ENCODE measurements at places on chromosomes 5 and 9.
A peak's percentile ranks its signal among the peaks of the same experiment; 100 is the strongest.

GRCh38 chr9:79674052-79674777 is 102.5 kb downstream of the TLE4 start:
- DNase-seq = no peak

- DNase-seq = no peak
Observed at GRCh38 chr9:111621895-111622480, 9.1 kb upstream of the DNAJC25 start.

DNA sequence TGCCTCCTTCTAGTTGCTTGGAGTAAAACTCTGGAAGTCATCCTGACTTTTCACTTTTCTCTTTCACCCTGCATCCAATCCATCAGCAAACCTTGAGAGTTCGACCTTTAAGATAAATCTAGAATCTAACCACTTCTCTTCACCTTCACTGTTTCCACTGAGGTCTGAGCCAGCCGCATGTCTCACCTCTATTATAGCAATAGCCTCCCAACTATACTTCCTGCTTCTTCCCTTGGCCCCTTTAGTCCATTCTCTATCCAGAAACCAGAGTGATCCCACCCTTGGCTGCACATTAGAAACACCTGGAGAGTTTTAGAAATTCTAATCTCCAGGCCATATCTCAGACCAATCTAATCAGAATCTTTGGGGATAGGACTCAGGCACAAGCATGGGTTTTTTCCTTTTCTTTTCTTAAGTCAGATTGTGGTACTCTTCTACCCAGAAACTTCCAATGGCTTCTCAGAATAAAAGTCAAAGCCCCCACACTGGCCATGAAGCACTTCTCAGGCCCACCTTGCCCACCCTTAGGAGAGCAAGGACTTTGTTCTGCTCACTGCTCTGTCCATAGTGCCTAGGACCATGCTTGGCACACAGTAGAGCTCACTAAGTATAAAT is 33.1 kb downstream of the MFAP3 start:
- DNase-seq = no peak

DNA sequence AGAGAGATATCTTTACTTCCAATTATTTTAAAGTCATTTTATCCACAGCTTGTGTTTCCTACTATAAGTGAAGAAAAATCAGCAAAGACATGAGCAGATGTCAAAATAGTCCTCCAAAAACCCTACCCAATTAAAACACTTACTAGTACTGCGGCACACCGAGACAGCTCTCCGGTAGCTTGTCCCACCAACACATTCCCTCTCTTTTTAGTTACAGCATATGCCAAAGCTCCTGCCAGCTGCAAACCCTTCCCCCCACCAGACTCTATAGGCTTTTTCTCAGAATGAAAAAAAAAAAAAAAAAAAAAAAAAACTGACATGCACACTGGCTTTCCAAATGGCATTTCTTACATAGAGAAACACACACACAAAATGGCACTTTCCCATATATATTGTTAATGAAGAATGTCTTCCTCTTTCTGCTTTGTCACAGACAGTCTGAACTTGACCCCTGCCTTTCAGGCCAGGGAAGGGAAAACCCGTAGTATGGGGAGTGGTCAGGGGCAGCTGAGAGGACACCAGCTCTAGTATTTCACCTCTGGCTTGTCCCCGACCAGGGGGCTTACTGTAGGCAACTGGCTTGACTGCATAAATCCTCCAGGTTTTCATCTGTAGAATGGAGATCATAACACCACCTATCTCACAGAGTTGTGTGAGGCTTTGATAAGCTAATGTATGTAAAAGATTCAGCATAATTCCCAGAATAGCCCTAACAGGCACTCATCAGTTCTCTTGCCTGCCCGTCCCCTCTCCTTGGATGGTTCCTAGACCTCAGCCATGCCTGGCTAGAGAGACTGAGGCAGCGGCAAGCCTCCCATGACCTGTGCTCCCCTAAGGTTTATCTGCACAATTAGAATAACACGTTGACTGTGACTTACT is 233.6 kb downstream of the CRB2 start:
- DNase-seq = no peak

GRCh38 chr5:141199359-141200235 is at the start of gene PCDHB11:
Gene PCDHB11, plus strand, starts transcription at chr5:141199627. Its CDS starts 148 bp downstream, at chr5:141199775.
- DNase-seq = no peak

GRCh38 chr5:154811653-154812465 is 38.5 kb downstream of the FAXDC2 start:
- DNase-seq = peak; percentile 69

- peak; percentile 84 for DNase-seq
Observed at GRCh38 chr9:134391319-134392231, 65.3 kb downstream of the RXRA start.

GRCh38 chr5:100683881-100684280 is 148.7 kb downstream of the FAM174A start:
- no peak for DNase-seq

GRCh38 chr5:8864053-8864452 is 681.8 kb downstream of the SEMA5A start:
- DNase-seq = no peak

GRCh38 chr5:74206579-74207550 is 433.7 kb downstream of the ENC1 start:
- DNase-seq = no peak

DNA sequence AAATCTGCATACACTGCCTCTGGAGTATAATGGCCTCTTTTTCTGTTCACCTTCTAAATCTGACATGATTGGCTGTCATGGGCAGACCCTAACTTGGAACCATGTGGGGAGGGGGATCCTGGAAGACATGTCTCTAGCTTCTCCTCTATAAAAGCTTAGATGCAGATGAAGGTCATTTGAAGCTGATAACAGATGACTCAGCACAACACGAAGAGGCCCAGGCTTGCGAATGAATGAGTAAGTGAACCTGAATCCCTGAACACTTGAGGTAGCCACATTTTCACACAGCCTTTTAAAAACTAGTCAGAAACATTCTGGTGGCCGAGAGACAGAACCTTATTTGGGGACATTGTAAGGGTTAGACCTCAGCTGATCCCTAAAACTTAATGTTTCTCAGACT is 282.6 kb downstream of the ELAVL2 start:
- no peak for DNase-seq

DNA sequence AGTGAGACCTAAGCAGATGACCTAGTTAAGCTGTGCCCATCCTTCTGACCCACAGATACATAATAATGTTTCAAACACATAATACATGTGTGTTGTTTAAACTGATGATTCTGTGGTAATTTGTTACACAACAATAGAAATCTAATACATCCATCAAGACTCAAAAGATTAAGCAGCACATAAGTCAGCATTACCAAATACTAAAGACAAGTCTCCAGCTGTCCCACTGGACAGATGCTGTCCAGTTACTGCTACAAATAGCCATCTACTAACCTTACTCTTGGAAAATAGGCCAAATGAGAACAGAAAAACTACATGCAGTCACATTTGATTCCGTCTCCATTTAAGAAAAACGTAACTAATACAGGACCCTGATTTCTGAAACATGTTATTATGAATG is 10.8 kb downstream of the TRMO start:
- DNase-seq = no peak

Measured in CD4-positive, alpha-beta T cell treated with Interleukin-4 for 4 hours (primary cell).